ENCODE measurements at places on chromosomes 3 and 15.

DNA sequence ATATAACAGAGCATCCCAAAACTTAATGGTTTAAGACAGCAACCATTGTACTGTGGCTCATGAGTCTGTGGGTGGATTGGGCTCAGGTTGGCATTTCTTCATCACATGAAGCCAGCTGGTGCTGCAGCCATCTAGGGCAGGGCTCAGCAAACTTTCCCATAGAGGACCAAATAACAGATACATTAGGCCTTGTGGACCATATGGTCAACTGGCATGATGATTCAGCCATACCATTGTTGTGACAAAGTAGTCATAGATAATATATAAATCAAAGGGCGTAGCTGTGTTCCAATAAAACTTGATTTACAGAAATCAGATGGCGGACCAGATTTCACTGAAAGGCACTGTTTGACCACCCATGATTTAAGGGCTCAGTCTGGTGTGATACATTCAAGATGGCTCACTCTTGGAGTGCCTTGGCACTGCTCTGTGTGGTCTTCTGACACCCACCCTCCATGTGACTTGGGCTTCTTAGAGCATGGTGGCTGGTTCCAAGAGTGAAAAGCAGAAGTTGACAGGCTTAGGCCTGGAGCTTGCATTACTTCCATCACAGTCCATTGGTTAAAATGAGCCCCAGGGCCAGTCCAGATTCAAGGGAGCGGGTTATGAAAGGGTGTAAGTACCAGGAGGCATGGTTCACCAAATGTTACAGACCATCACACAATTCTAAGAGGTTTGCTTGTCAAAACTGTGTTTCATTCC is 40.8 kb upstream of the BHLHE40 start:
- no peak for DNase-seq

GRCh38 chr3:107994956-107995715 is 95.7 kb downstream of the CD47 start:
- DNase-seq, result no peak

DNA sequence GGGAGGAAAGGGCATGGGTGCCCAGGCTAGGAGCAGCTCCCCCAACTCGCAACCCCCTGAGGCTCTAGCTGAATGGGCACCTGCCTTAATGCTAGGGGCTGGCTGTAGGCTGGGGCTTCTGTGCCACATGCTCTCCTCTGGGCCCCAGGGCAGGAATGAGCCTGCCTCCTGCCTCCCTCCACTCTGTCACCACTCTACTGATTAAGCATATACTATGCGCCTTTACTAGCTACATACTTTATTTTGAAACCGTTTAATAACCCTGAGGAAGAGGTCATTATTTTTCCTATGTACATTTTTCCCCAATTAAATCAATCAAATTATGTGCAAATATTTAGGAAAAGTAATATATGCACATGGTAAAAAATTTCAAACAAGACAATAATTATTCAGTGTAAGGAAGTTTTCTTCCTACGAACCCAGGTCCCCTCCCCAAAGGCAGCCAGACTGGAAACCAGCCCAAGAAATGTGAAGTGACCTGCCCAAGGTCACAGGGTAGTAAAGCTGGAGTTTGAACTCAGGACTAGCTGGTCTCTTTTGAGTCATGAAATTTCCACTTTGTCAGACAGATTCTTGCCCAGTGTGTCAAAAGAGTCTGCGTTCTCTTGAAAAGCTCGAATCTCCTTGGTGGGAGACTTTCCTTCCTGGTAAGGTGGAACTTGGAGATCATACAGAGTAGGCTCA is 122.5 kb downstream of the DNAJB8 start:
- DNase-seq, result no peak

DNA sequence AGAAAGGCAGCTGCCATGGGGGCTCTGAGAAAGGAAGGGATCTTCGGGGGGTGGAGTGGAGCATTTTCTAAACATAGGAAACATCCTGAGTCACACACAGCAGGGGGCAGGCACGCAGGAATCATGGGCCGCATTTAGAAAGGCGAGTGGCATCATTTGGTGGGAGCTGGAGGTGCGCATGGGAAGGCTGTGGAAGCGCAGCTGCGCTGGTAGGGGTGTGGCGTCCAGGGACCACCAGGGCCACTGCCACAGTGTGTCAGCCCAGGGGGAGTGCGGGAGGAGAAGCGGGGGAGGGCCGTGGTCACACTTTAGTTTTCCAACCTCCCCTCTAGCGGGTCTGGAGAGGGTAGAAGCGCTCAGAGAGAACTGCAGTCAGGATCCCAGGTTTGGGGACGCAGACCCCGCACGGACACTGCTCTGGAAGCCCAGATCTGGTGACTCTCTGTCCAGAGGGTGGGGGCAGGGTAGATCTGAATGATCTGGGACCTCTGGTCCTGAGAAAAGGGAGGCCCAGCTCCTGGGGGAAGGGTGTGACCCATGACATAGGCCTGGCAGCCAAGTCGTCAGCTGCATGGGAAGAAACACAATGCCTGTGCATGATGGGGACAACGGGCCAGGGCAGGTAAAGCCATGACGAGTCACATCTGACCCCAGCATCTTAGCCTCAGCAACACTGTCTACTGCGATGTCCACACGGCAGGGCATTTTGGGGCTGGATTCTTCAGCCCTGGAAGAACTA is 88.0 kb upstream of the IQSEC1 start:
- DNase-seq, result no peak

GRCh38 chr3:72152551-72153476 is 367.9 kb upstream of the PROK2 start:
- no peak for DNase-seq

DNA sequence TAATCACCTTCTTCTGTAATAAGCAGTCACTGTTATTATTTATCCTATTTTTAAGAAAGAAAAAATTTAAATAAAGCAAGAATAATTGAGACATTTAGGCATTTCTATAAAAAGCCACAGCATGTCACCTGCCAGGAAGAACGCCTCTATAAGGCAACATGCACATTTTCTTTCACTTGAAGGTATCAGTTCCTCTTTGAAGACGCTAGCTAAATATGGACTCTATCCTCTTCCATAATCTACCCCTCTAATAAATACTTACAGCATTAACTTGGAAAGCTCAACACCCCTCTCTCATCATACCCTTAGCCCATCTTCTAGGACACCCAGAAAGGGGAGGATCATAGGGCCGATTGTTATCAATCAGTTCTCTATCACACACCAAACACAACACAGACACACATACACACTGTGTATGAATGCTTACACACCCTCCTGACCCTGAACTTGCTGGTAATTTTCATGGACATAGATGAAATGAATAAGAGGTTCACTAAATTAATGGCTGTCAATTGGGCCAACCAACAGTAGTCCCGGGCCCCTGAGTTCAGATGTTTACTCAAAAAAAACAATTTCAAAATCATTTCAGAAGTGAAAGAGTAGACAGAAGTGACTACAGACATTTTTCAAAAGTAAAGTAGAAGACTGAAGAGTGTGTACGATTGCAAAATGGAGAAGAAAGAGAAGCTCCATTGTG is 102.5 kb downstream of the ZMAT3 start:
- no peak for DNase-seq

- DNase-seq, result no peak
Observed at GRCh38 chr3:128317101-128317697, 149.5 kb downstream of the DNAJB8 start.

DNA sequence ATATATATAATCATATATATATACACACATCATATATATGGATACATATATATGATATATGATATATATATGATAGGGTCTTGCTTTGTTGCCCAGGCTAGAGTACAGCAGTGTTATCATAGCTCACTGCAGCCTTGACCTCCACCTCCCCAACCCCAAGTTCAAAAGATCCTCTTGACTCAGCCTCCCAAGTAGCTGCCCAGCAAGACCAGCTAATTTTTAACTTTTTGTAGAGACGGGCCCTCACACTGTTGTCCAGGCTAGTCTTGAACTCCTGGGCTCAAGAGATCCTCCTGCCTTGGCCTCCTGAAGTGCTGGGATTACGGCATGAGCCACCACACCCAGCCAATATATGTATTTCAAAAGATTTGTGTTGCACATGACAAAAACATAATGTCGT is 83.0 kb downstream of the TBL1XR1 start:
- DNase-seq, result no peak

DNA sequence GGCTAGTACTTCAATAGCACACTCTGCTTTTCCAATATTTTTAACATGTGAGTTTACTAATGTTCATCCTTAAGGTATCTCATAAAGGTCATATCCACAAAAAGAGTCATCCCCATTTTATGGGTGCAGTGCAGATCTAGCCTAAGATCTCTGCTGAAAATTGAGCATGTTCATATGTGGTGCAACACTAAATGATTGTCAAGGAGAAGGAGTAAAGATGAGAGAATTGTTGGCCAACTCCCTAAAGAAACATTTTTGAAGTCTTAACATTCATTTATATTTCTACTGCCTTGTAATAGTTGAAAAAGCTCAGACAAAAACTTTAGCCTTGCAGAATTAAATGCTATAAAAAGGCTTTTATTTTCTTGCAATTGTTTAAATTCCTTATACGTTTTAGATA is 1159.6 kb downstream of the TBL1XR1 start:
- DNase-seq, result no peak

DNA sequence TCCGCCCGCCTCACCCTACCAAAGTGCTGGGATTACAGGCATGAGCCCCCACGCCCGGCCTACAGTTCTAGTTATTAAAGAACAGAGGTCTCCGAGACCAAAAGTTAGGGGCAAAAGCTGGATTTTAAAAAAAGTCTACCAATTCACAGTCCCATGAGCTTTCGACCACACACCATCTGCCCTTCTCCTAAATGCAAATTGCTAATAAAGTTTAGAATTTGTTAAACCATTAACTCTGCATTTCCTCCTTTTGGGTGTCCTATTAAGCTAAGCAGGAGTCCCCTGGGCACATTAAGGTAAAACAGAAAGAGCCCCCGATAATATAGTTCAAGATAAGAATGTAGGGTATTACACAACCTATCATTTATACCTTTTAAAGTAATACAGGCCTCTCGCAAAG is 322.7 kb downstream of the FOXP1 start:
- no peak for DNase-seq

- peak; percentile 78 for DNase-seq
Observed at GRCh38 chr3:122055215-122055614, at the start of gene CD86. CD86 (plus strand) TSS chr3:122055362; CDS start chr3:122055490, 128 bp downstream.
